ENCODE measurements at places on chromosomes 1 and 21.
A peak's percentile ranks its signal among the peaks of the same experiment; 100 is the strongest.

DNA sequence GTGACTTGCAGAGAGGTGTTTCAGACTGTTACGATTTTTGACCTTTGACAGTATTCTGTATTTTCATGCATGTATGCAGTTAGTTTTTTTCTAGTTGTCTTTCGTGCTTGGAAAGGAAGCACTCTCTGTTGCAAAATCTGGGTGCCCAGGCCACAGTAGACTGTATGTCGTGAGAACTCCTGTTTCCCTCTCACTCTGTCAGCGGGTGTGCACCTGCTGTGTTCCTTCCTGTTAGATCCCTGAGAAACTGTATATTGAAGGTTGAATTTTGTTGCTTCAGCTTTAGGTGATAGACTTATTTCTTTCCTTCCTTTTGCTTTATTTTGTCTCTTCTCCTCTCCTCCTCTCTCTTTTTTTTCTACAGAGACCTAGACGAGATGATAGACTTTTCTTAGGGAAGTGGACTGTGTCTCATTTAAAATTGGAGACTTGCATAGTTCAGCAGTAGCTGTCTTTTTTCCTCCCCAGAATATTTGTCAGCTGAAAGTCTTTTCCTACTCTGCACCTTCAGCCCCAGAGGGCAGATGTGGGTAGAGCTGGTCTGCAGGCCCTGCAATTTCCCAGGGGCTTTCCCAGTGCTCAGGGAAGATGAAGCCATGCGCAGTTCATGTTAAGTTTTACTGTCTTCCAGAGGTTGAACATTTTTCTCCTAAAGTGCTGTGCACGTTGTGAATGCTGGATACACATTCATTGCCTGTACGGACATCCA, 1.4 kb downstream of the TRAPPC10 start:
- no peak for DNase-seq

GRCh38 chr1:234670967-234671626, 61.1 kb upstream of the IRF2BP2 start:
- no peak for DNase-seq

- no peak for DNase-seq
Observed at GRCh38 chr1:29629401-29629800, 393.1 kb downstream of the PTPRU start.

- peak; percentile 83 for DNase-seq
Observed at GRCh38 chr1:1891349-1892078, 627 bp upstream of the GNB1 start.

- no peak for DNase-seq
Observed at GRCh38 chr1:3319874-3320245, 134.6 kb upstream of the ARHGEF16 start.

- DNase-seq: peak; percentile 35
Observed at GRCh38 chr1:66476774-66477173, 57.2 kb upstream of the SGIP1 start.

DNA sequence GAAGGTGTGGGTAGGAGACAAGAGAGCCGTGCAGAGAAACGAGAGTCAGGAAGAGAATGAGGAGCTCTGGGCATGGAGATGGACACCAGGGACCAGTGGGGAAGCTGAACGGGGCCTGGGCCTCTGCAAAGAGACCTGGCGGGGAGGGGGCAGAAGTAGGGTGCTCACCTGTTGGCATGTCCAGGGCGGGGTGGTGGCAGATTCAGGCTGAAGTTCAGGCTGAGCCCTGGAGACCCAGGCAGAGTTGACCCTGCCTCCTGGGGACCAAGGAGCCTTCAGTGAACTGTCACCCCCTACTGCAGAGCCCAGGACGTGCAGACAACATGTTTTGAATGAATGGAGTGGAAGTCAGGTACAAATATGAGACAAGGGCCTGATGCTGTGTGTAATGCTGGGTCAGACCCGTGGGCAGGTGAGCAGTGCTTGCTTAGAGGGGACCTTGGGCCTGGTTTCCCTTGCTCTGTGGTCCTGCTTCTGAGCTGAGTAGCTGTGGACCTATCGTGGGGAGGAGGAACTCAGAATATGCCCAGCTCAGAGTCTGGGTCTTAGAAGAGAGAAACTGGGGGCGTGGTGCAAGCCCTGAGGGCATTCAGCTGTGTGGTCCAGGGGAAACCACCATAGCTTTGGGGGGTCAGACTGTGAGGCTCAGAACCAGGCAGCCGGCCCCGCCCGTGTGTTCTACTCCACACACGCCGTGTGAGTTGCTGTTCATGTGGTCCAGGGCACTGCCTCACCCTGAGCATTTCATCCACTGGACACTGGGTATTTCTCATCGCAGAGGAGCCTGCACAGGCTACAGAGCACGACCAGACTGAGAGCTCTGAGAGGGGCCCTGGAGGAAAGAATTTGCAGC, 21.3 kb upstream of the UMODL1 start:
- no peak for DNase-seq

DNA sequence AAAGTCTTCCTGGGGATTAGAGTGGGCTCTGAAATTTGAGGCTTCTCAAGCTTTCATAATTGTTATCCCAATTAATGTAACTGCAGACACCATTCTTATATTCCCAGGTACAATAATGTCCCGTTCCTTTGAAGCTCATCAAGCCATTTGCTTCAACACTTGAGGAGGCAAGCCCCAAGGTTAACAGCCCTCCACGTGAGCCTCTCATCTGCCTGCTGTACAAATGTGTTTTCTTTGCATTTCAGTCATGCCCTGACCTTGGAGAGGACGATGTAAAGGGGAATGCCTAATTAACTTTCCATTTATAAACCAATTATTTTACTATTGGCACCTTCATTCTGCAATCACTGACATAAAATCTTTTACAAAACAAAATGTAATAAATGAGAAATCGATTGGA, 106.3 kb downstream of the SETD4 start:
- DNase-seq: no peak

DNA sequence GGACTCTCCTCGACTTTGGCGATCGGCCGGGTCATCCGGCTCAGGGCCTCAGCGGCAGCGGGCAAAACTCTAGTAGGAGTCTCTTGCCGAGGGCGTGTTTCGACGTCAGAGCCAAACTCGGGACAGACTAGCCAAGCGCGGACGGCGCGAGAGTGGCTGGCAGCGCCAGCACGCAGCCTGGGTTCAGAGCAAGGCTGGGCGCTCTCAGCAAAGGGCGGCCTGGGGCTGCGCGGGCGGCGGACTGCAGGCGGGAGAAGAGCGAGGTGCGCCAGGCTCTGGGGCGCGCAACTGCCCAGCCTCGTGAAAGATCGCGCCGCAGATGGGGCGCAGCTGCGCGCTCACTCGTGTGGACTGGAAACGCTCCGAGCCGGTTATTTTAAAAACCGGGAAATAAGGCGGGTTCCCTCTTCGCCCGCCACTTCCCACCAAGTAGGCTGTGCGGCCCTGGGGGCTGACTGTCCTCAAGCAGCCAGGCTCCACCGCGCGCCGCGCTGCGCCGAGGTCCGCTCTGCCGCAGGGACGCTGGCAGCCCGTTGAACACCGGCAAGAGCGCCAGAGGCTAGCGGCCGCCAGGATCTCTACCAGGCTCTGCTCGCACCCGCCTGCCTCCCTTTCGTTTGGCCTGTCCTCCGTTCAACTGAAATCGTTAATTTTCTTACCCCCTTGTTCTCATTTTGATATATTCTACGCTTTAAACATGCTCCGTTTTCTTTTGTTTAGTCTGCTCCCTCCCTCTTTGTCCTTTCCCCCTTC, 2.4 kb downstream of the ALX3 start:
- DNase-seq: no peak

GRCh38 chr1:113895098-113895497, 7.7 kb upstream of the BCL2L15 start:
- no peak for DNase-seq

GRCh38 chr1:115329965-115330364, 8.1 kb downstream of the NGF start:
- no peak for DNase-seq

DNA sequence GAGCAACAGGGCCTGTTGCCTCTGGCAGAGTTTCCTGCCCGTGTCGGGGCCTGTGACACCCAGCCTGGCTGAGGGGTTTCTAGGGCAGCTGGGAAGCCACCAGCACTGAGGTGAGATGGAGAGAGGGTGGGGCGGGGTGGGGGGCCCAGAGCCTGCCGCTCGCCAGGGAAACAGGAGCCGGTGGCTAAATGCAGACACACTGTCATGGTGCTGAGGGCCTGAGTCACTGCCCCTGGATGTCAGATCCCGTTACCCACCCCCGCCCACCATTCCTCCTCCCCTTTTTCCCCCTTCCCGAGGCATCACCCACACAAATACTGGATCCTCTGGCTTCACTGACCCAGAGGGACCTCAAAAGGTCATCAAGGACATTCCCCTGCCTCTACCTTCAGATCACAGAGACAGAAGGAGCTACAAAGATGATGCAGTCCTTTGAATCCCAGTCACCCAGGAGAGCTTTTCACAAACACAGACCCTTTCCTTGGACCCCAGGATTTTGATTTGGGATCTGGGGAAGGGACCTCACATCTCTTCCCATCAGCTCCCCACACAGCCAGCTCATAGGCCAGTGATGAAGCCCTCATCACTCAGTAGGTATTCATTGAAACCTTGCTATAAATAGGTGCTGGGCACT, 1.9 kb upstream of the HSPB7 start:
- DNase-seq: no peak

- no peak for DNase-seq
Observed at GRCh38 chr1:20846461-20847374, 59.6 kb upstream of the HP1BP3 start.

DNA sequence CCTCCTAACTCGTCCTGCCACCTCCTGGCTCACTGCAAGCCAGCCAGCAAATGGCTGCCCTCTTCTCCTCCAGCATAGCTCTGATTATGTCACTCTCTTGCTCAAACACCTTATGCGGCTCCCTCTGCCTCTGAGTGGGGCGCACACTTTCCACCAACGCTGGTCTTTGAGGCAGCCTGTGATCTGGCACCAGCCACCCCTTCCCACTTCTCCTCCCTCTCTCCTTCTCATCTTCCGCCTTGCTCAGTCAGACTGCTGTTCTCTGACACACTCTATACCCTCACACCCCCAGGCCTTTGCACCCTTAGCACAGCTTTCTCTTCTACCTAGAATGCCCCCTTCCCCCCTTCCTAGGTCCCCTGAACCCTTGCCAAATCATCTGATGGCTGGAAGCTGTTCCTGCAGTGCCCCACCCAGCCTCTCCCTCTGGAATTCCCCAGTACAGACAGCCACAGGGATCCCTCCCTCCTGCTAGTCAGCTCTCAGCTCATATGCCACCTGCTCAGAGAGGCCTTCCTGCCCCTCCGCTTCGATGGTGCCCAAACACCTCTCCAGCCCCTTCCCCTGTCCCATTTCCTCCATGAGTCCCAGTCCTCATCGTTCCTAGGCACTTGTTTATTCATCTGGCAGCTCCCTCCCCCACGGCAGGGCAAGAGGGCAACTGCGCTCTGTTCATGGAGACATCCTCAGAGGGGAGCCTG, 21.7 kb upstream of the PEF1 start:
- no peak for DNase-seq

DNA sequence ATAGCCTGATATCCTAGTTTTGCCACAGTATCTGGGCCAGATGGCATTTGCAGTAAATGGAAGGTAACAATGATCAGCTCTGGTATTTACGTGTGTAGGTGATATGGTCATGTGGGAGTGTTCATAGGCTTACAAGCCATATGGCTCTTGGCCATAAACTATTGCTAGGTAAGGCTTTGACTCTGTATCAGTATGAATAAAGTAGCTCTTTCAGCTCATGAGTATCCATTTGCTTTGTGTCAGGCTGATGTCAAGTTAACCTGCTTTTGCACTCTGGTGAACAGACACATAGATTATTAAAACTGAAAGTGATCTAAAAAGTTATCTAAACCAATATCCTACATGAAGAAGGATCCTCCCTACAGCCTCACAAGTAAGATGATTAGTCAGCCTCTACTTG, 69.0 kb downstream of the DDR2 start:
- DNase-seq: no peak

GRCh38 chr1:88697503-88697902, 13.4 kb downstream of the PKN2 start:
- DNase-seq: no peak

DNA sequence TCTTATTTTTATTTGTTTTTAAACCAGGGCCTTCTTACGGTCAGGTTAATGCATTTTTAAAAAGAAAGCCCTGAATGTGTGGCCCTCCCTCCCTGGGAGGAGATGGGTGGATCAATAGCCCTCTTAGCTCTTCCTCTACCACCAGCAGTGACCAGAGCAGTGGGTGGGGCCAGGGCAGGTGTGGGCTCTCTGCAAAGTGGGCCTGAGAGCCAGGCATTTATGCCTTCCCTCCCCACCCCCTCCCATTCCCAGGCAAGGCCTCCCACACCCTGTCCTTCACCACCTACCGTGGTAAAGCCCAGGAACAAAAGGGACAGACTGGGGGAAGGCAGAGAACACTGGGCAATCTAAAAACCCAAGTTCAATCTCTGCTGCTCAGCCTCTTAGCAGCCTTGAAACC, 63.9 kb downstream of the SSBP3 start:
- no peak for DNase-seq

DNA sequence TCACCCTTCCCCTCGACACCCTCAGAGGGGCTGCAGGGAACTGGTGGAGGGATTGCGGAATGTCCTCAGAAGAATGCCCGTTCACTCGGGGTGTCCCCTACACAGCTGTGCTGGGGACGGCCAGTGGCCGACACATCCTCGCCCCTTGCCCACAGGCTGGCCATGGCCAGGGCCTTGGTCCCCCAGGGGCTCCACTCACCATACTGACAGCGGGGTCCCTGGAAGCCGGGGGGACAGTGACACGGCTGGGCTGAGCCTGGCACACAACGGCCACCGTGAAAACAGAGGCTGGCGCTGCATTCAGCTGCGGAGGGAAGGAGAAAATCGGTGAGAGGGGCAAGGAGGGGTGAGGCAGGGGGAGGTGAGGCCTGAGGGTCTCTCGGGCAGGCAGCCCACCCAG, 31.7 kb downstream of the MEGF6 start:
- no peak for DNase-seq

DNA sequence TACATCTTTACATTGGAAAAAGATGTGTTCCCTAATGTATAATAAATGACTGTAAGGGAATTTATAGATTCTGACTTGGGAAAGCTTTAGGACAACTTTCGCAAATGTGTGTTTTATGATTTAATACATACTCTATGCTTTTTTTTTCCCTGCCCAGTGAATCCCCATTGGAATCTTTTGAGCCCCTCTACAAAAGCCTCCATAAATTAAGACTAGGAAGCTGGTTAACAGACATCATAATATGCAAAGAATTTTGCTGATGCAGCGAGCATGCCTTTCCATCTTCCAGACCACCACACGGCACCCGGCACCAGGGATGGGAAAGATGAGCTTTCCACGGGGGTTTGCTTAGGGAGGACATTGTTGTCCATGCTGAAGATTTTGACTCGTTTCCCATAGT, 156.1 kb upstream of the IVNS1ABP start:
- DNase-seq: no peak

DNA sequence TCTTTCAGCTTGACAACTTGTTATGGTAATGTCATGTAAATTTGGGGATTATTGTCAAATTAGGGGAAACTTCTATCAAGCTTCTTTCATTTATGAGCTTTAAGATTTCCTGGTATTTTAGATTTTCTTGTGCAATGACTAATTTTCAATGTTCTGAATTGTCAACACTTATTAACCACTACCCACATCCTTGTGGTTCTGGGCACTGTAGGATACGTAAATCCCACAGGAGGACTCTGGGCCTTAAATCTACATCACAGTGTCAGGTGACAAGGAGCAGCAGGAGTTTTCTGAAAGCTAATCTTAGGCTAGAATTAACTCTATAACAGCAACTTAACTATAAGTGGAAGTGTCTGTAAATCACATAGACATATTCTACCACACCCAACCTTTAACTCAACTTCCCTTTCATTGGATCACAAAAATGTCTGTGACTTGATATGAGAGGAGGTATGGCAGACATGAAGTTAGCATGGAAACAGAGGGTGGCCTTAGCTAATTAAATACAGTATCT, 397.7 kb downstream of the HLX start:
- DNase-seq: no peak
